ENCODE measurements at places on chromosomes 2 and 18.

DNA sequence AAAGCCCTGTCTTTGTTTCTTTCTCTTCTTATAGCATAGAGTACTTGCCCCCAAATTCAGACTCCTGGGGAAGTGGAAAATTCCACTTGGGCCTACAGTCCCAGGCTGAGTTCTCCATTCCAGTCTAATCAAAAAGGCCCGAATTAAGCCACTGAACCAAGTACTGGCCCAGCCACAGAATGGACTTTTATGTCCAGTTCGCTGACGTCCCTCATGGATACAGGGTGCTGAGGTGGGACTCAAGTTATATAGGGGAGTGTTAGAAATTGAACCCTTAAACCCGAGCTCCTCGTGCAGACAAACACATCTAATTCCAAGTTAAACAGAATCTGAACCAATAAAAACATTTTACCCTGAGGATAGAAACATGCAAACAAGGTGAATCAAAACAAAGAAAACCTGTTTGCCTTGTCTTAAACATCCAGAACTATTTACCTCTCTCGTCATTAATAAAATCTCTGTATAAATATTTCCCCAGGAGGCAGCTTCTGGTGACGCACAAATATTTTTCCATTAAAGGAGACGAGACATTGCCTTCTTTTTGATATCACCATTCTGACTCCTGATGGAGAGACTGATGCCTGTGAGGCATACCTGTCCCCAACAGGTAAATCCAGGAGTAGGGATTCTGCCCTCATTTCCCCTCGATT, 136.8 kb upstream of the ARL4C start:
- no peak for DNase-seq

DNA sequence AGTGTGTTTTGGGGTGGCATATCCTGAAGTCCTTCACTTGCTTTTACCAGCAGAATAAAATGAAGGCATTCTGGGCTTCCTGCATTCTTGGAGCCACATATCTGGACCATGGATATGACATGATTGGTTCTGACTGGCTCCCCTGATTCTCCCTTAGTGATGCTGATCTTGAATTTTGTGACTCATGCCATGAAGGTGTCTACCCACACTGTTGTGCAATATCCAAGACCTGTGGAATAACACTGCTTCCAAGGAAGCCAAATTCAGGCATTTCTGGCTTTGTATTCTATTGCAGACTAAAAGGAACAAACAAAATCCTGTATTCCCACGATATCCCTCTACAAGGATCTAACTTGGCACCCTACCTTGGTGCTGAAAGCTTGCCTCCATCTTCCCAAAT, 125.8 kb downstream of the LYPD6B start:
- no peak for DNase-seq

DNA sequence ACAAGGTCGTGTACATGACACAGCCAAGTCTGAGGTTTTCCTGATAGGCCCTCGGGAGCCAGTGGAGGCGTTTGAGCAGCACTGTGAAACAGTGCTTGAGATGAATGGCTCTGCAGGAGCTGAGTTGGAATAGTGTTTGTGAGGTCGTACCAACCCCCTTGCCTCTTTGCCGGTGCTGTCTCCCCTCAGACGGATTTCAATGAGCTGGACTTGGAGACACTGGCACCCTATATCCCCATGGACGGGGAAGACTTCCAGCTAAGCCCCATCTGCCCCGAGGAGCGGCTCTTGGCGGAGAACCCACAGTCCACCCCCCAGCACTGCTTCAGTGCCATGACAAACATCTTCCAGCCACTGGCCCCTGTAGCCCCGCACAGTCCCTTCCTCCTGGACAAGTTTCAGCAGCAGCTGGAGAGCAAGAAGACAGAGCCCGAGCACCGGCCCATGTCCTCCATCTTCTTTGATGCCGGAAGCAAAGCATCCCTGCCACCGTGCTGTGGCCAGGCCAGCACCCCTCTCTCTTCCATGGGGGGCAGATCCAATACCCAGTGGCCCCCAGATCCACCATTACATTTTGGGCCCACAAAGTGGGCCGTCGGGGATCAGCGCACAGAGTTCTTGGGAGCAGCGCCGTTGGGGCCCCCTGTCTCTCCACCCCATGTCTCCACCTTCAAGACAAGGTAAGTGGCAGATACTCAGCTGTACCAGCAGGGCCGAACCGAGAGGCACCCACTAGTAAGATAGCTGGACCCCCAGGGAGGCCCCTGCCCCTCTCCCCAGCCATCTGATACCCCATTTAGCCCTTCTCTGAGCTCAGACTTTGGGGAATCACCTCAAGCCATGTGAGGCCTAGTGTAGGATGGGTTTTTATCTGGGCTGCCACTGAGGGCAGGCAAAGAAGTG, 83.1 kb downstream of the EPAS1 start:
- no peak for DNase-seq

DNA sequence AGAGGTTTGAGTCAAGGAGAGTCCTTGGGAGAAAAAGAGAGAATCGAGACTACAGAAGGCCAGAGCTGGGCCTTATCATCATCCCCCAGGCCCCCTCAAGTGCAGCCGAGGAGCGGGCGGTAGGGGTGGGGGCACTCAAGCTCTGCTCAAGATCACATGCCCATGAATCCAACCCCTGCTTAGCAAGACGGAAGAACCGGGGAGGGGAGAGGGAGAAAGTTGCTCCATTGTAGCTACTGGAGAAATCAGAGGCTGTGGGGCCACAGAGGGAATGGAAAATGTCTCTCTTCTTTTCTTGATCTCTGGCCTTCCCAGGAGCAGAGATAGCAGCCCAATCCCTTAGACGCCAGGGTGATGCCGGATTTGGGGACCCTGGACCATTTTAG, 14.6 kb downstream of the SLC4A3 start:
- DNase-seq, result no peak

GRCh38 chr2:200318940-200319435, 12.5 kb downstream of the SPATS2L start:
- DNase-seq, result no peak

DNA sequence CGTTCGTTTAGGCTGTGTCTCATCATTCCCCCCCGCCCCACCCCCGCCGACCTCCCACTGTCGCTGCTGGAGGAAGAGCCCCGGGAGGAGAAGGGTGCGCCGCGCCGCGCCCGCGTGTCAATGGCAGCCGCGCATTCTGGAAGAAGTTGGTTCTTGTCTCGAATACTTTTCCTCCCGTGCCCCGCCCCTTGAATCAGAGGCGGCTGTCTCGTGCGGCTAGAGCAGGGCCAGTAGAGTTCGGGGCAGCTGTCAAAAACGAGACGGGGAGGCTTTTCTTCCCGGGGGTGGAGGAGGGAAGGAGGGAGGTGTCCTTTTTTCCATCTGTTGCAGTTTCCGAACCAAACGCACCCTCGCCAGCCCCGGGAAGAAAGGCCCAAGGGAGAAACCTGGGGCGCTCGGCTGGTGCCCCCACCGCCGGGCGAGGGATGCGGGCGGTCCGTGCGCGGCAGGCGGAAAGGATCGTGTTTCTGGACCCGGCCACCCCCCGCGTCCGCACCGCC, 410 bp upstream of the TGIF1 start:
- no peak for DNase-seq

DNA sequence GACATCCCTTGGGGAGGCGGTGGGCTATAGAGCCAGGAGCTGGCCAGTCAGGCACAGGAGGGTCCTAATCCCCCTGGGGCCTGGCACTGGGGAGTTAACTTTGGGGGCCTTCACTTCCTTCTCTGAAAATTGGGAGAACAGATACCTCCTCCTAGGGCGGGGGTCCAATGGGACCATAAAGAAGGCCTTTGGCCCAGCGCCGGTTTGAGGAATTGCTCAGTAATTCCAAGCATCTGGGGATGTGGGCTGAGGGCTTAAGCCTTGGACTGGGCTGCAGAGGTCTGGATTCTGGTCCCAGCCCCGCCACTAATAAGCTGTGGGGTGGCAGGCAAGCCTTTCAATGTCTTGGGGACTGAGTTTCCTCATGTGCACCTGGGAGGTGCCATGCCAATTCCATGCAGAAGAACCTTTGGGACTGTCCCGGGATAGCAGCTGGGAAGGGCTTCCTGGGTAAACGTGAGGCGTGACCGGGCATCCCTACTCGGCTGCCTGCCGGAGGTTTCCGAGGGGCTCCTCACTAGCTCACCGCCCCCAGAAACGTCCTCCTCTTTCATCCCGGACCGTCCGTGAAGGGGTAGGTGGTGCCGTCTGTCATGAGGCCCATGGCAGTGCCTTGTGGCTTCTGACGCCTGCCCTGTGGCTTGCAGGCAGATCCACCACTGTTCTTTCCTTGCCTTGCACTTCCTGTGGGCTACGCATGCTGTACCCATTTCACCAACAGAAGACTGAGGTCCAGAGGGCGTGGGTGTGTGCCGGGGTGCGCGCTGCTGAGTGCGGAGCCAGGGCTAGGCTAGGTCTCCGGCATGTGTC, 67.4 kb upstream of the HPCAL1 start:
- no peak for DNase-seq

DNA sequence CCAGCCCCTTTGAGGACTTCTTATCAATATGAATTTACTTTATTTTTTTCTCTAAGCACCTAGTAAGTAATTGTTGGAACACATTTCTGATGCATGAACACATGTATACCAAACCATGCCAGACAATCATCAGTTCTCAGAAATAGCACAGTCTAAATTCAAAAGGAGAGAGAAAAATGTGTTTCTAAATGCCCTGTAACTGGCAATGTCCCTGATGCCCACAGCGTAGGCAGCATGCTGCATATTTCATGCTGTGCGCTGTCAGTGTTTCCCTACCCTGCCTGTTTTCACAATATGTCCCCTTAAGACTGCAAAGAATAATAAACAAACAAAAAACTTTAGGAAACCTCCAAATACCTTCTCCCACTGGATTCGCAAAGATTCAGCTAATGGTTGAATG, 881.0 kb upstream of the CHAC2 start:
- no peak for DNase-seq

DNA sequence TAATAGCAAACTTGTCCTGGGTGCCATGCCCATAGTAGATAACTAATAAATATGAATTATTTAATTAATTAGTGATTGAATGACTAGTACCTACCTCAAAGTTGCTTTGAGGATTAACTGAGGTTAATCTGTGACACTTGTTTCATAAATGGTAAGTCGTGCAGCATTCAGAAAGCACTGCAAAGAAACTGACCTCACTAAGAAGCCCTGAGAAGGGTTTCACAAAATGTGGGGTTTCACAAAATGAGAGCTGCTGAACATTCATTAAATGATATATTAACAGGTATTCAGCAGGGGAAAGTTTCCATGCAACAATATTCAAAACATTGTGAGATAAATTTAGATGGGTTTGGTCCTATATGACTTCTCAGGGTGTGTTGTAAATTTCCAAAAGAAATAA, 236.2 kb downstream of the OSR1 start:
- no peak for DNase-seq

GRCh38 chr2:153420394-153420793, 58.2 kb downstream of the RPRM start:
- no peak for DNase-seq

GRCh38 chr2:101508636-101509035, 33.7 kb upstream of the RFX8 start:
- no peak for DNase-seq

- DNase-seq, result no peak
These were observed 18.6 kb upstream of the CNDP1 start for GRCh38 chr18:74515620-74516231.

- DNase-seq, result no peak
These were observed 70.6 kb upstream of the ID2 start for GRCh38 chr2:8611246-8611645.

DNA sequence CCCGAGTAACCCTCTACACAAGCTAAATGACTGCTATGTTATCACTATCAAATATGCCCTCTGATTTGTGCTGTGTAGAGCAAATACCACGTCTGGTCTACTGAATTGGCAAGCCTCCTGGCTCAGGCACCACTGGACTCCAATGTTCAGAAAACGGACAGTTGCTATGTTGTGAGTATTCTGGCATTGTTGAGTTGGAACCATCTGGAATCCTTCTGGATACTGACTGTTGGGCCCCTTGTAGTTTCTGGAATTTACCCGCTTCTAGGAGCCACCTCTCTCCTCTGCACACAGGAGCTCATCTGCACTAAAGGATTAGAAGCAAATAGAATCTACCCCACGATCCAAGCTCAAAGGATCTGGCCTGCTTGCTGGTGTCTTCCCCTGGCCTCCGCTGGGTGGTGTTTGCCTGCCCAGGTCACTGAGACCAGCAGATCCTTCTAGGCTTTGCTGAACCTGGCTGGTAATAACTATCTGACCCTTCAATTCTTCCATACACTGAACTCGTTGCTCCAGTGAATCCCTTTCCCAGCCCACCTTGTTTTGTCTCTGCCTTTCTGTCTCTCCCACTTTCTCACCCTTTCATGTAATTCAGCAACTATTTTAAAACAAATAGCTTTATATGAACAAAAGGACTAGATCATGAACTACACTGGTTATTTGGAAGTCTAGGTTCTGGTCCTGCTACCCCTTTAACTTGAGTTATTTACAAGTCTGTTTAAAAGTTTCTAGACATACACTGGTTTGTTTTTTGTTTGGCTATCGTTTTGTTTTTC, 2.1 kb upstream of the HAAO start:
- no peak for DNase-seq

- no peak for DNase-seq
These were observed 385.5 kb downstream of the LPIN1 start for GRCh38 chr2:12131975-12132374.

- no peak for DNase-seq
These were observed 183.9 kb downstream of the NBAS start for GRCh38 chr2:15377202-15377601.

DNA sequence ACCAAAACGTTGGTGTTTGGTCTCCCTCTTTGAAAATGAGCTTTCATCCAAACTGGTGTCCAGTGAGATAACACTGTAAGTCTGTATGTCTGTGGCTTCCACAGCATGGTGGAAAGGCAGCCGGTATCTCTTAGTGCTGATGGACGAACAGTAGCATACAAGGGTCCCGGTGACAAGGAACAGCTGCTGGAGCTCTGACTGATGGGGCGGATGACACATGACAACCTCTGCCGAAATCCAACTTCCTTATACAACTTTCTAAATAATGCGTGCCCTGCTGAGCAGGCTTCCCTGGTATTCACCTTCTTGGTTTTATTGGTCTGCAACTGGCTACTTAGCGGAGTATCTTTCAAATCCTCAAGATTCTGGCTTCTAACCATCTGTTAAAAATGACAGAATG, 216.2 kb downstream of the SRBD1 start:
- DNase-seq, result no peak

DNA sequence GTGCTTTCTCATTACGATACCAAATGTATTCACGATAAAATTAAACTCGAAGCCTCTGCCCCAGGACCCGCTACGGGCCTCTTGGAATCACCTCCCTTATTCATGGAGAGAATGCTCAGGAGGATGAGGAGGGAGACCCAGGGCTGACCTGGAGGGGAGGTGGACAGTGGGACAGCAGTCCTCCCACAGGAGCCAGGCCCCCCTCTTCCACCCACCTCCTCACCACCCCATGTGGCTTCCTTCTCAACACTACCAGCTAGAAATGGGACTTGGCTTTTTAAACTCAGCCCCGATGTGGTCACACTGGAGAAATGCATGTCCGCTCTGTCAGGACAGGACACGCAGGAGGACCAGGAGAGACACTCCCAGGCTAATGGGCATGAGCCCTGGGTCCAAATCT, 147.9 kb upstream of the ID2 start:
- DNase-seq, result no peak

GRCh38 chr2:132797556-132797955, 127.6 kb upstream of the LYPD1 start:
- no peak for DNase-seq

- DNase-seq, result no peak
These were observed 68.8 kb downstream of the SLC66A2 start for GRCh38 chr18:79882522-79883241.

- no peak for DNase-seq
These were observed 184.0 kb upstream of the PID1 start for GRCh38 chr2:229454934-229455631.

GRCh38 chr2:72572501-72572900, 253.3 kb downstream of the EXOC6B start:
- no peak for DNase-seq

- DNase-seq, result no peak
These were observed 14.6 kb downstream of the EML4 start for GRCh38 chr2:42183775-42184174.
